Cortex of kidney (tissue), 1 donor: ENCODE measurements at places on chromosomes 2 and 18.

GRCh38 chr2:241701399-241702154 is at the start of gene ING5:
ING5 (plus strand) TSS chr2:241702039; CDS start chr2:241702066, 27 bp downstream.
- no peak for DNase-seq

DNA sequence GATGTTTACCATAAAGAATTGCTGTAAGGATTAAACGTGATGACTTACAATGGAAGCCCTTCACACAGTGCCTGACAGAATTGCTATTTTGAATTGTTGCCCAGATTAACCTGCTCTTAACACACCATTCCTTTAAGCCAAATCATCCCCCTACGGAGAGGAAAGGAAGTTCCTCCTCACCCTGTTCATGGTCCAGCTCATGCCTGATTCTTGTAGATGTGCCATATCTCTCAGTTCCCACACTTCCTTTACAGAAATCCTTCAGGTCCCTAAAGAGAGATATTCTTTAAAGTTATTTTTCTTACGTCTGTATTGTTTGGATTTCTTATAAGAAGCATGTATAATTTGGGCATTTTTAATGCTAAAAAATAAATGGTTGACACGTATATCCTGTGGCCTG is 127.5 kb upstream of the DAPL1 start:
- no peak for DNase-seq

DNA sequence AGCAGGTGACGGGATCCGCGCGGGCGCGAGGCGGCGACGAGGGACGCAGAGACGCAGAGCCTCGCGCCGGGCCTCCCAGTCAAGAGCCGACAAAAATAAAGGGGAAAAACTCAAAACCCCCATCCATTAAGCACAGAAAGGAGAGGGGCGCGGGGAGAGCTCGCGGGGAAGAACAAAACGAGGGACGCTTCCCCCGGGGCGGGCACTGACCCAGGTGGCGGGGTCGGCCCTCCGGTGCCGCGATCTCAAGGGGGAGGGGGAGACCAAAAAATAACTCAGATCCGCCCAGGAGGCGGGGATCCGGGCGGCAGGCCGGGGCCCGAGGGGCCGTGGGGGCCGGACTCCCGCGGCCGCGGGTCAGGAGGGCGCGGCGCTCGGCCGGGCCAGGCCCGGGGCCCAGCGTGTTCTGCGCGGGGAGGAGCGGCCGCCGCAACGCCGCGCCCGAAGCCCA is 597 bp downstream of the RNF103 start:
- no peak for DNase-seq

DNA sequence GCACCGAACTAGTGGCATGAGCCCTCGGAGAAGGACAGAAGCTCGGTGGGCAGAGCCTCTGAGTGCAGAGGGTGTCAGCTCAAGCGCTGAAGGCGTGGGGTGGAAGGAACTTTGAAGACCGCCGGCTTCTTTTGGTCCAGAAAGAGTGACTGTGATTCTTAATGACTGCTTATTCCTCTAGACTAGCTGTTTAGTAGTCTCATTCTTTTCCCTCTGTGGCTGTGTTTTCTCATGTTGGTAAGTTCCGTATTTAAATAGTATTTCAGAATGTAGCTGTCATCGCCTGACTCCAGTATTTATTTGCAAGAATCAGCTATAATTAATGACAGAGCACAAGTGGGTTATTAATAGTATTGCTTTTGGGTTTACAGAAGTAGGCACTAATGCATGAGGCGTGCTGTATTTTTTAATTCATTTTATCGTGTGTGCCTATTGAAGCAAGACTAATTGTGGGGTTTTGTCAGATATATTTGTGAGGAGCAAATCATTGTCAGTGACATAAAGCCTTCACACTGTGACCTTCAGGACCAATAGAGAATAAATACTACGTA is 80.8 kb upstream of the NFATC1 start:
- DNase-seq: no peak

GRCh38 chr2:132901661-132902060 is 231.7 kb upstream of the LYPD1 start:
- no peak for DNase-seq

GRCh38 chr18:39702888-39703287 is 2137.3 kb upstream of the CELF4 start:
- no peak for DNase-seq

- DNase-seq: no peak
Measured at GRCh38 chr18:54911551-54911950, 47.7 kb downstream of the CCDC68 start.

- no peak for DNase-seq
Measured at GRCh38 chr2:212099658-212100057, 438.9 kb downstream of the ERBB4 start.

DNA sequence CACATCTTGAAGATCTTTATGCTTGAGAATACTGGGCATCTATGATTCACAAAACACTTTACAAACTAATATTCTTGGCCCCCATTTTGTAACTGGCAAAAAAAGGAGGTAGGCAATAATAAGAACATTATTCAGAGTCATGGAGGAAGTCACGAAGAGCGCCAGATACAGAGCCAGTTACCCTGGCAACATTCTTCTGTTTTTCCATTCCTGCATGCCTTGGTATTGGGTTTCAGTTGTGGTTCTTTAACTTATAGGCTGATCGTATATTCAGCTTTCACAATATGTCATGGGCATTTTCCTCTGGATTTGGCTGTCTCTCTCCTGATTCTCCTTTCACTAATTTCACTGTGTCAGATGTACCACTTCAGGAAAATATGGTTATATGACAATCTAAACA is 234.7 kb downstream of the HRH4 start:
- DNase-seq: no peak

DNA sequence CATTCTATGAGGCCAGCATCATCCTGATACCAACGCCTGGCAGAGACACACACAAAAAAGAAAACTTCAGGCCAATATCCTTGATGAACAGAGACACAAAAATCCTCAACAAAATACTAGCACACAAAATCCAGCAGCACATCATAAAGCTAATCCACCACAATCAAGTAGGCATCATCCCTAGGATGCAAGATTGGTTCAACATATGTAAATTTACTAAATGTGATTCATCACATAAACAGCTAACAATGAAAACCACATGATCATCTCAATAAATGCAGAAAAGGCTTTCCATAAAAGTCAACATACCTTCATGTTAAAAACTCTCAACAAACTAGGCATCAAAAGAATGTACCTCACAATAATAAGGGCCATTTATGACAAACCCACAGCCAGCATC is 65.3 kb downstream of the WDPCP start:
- no peak for DNase-seq

GRCh38 chr2:124121760-124122275 is 96.7 kb downstream of the CNTNAP5 start:
- no peak for DNase-seq

GRCh38 chr18:79599441-79599931 is 80.1 kb upstream of the CTDP1 start:
- DNase-seq: no peak

DNA sequence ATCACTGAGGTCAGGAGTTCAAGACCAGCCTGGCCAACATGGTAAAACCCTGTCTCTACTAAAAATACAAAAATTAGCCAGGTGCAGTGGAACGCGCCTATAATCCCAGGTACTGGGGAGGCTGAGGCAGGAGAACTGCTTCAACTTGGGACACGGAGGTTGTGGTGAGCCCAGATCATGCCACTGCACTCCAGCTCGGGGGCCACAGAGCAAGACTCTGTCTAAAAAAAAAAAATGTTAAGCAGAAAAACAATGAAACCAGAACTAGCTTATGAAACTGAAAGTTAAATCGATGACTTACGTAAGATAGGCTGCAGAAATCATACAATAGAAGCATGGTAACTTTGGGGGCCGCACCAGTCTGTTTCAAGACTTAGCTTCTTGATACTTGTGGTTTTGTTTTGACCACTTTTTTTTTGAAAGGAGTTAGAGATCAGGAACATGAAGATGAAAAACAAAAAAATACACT is 6.2 kb upstream of the GPR155 start:
- no peak for DNase-seq

DNA sequence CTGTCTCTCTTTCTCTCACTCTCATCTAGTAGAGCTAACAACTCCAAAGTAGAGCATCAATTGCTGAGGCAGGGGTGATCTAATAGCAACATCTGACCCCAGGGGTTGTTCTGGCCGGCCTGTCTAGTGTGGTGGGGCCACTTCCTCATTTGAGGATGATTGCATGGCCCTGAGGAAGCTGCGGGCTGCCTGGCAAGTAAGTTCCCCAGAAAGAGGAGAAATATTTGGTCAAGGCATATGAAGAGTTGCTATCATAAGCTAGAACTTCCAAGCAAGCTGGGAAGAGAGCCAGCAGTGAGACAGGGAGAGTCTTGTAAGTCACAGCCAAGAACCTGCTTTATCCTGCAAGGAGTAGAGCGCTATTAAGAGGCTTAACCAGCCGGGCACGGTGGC is 50.8 kb upstream of the TMEM87B start:
- DNase-seq: no peak

DNA sequence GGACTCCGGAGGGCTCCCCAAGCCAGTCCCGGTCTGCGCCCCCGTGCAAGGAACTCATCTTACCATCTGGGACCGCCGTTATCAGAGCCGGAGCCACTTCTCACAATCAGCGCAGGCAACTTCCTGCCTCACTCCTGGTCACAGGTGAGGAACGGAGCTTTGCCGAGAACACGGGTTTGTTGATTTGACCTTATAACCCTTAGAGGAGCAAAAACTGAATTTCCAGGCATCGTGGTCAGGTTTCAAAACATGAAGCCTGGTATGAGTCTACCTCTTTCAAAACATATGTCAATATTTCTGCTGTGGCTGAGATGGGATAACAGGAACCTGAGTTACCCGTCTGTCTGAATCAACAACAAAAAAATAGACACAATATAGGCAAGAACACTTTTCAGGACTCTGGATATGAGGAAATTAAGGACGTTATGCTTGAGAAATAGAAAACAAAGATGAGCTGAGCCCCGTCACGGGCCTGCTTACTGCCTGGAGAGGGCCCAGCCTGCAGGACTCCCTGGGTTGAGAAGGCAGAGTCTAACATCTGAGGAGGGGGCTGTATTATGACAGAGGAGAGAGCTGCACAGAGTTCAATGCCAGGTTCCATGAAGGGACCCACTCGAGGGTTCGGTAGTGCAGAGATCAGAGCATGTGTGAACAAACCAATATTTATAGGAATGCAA is 148.7 kb downstream of the NDUFA10 start:
- no peak for DNase-seq

DNA sequence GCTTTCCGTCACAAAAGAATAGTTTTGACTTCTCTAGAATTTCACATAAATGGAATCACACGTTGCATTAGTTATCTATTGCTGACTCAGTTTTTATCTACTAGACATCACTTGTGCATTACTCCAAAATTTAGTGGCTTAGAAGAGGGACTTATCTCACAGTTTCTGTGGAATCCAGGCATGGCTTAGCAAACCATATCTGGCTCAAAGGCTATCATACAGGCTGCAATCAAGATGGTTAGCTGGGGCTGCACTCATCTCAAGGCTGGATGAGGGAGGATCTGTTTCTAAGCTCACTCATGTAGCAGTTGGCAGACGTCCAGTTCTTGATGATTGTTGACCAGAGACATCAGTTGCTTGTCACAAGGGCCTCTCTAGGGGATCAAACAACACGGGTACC is 6.6 kb upstream of the DSC3 start:
- DNase-seq: no peak

DNA sequence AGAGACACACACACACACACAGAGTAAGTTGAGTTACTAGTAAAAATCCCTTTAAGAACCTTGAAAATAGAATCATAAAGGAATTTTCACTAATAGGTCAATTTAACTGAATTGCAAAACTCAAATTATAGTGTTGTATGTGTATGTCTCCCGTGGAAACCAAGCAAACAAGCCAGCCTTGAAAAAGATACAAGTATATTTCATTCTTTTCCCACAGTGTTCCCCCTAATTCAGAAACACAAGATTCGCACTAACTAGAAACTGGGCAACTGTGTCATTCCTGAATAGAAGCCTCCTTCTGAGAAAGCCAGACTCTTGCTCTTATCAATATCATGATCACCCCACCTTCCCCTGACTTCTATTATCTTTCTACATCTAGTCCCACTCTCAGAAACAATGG is 229.5 kb downstream of the PIEZO2 start:
- DNase-seq: no peak

- no peak for DNase-seq
Measured at GRCh38 chr2:120371969-120372625, 26.2 kb downstream of the INHBB start.

- no peak for DNase-seq
Measured at GRCh38 chr2:235232449-235233433, 261.1 kb upstream of the AGAP1 start.

- DNase-seq: no peak
Measured at GRCh38 chr2:75775311-75775823, 64.7 kb upstream of the GCFC2 start.

GRCh38 chr2:183937220-183937619 is 661.1 kb upstream of the ZNF804A start:
- DNase-seq: no peak

DNA sequence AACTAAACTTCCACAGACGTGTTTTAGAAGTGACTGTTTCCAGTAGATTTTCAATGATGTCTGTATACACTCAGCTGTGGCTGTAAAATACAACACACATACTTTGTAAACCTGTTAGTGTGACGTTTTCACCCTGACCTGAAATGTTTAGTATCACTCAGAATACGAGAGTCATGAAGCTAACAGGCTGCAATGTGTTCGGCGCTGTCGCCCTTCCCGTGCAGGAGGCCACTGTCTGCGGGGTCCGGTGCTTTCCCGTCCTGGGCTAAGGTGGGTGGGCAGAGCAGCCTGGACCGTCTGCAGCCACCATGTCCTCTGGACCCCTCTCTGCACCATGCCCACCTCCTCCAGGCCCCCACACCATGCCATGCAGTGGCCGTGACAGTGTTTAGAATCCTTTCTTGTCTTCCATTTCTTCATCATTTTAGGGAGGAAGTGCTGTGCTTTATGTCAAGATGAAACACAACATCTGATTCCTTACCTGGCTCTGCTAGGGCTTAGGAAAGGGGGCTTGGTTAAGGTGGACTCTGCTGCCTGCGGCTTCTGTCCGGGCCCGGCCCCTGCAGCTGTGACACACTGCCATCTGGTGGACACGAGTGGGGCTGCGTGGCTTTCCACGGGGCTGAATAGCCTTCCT is 53.8 kb upstream of the RBM44 start:
- no peak for DNase-seq
